Mesenchymal stem cell (in vitro differentiated cells and primary cell): ENCODE measurements at places on chromosomes 4 and X.
A peak's percentile ranks its signal among the peaks of the same experiment; 100 is the strongest.

GRCh38 chrX:67619253-67619652 lies 75.4 kb downstream of the AR start:
- no peaks in the 10 kb centered on the region for H3K4me1 ChIP-seq
- no peaks in the 10 kb centered on the region for H3K36me3 ChIP-seq
- H3K27ac ChIP-seq = no peak overlapping the region

GRCh38 chrX:135050603-135051002 lies 1.3 kb downstream of the RTL8A start:
- peaks cover 9% of the 10 kb centered on the region for H3K36me3 ChIP-seq
- H3K4me3 ChIP-seq = no peak overlapping the region
- no peak overlapping the region for H3K27ac ChIP-seq
- no peak for DNase-seq
- H3K4me1 ChIP-seq = peaks cover 4% of the 10 kb centered on the region

DNA sequence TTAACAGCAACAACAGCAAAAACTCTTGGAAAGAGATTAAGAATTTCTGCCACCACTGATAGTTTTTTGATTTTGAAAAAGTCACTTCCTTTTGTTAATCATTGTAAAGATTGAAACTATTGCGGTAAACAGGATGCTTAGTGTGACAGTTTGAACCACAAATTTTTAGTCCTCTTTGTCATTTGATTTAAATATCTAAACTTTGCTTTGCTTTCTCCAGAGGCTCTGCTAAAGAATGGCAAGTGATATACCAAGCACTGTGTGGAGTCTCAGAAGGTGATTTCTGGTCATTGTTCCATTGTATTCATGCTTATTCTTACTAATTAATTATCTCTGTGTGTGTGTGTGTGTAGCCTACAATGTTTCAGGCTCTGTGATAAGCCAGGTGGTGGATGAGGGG lies 155.6 kb downstream of the BMPR1B start:
- no peaks in the 10 kb centered on the region for H3K36me3 ChIP-seq
- no peak overlapping the region for H3K4me3 ChIP-seq
- H3K27me3 ChIP-seq = no peaks in the 10 kb centered on the region
- H3K27ac ChIP-seq = no peak overlapping the region
- no peak for DNase-seq
- H3K4me1 ChIP-seq = peaks cover 2% of the 10 kb centered on the region

- H3K4me3 ChIP-seq = no peak overlapping the region
- H3K27ac ChIP-seq = no peak overlapping the region
- peak; percentile 75 for DNase-seq
- H3K4me1 ChIP-seq = no peaks in the 10 kb centered on the region
- H3K36me3 ChIP-seq = no peaks in the 10 kb centered on the region
- peaks cover 35% of the 10 kb centered on the region for H3K27me3 ChIP-seq
Measured at GRCh38 chrX:49840679-49841078, 11.6 kb downstream of the PAGE4 start.

GRCh38 chr4:6705646-6706045 lies 4.0 kb downstream of the MRFAP1L1 start:
- H3K27me3 ChIP-seq = no peaks in the 10 kb centered on the region
- H3K4me3 ChIP-seq = no peak overlapping the region
- H3K4me1 ChIP-seq = peaks cover 1% of the 10 kb centered on the region
- DNase-seq = no peak
- peaks cover 9% of the 10 kb centered on the region for H3K36me3 ChIP-seq

- no peaks in the 10 kb centered on the region for H3K36me3 ChIP-seq
- peak overlapping the region; percentile 3 for H3K27ac ChIP-seq
- H3K27me3 ChIP-seq = no peaks in the 10 kb centered on the region
- peaks cover 20% of the 10 kb centered on the region for H3K4me1 ChIP-seq
- H3K4me3 ChIP-seq = peak overlapping the region; percentile 39
Measured at GRCh38 chr4:139606579-139607501, 50.8 kb upstream of the SETD7 start.

- DNase-seq = no peak
- H3K4me3 ChIP-seq = no peak overlapping the region
- peaks cover 7% of the 10 kb centered on the region for H3K4me1 ChIP-seq
- H3K27ac ChIP-seq = no peak overlapping the region
Measured at GRCh38 chrX:47621851-47622250, 2.2 kb upstream of the SYN1 start.

DNA sequence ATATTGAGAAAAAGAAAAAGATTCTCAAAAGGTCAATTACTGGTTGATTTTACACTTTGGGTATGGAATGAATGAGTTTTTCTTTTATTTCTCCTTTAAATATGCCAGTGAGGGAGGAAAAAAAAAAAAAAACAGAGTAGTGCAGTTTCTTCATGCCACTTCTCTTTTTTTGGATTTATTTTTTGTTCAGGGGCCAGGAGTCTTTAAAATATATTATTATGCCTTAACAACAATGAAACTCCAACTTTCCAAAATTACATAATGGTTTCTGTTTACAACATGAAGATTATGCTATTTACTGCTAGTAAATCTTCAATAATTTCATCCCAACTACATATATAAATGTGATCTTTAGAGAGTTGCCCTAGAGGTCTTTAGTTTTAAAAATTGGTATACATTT lies 31.9 kb downstream of the DTHD1 start:
- DNase-seq = no peak
- no peak overlapping the region for H3K27ac ChIP-seq
- no peaks in the 10 kb centered on the region for H3K27me3 ChIP-seq
- no peaks in the 10 kb centered on the region for H3K4me1 ChIP-seq
